Trophoblast cell (in vitro differentiated cells and primary cell): ENCODE measurements at places on chromosomes 7 and 10.

DNA sequence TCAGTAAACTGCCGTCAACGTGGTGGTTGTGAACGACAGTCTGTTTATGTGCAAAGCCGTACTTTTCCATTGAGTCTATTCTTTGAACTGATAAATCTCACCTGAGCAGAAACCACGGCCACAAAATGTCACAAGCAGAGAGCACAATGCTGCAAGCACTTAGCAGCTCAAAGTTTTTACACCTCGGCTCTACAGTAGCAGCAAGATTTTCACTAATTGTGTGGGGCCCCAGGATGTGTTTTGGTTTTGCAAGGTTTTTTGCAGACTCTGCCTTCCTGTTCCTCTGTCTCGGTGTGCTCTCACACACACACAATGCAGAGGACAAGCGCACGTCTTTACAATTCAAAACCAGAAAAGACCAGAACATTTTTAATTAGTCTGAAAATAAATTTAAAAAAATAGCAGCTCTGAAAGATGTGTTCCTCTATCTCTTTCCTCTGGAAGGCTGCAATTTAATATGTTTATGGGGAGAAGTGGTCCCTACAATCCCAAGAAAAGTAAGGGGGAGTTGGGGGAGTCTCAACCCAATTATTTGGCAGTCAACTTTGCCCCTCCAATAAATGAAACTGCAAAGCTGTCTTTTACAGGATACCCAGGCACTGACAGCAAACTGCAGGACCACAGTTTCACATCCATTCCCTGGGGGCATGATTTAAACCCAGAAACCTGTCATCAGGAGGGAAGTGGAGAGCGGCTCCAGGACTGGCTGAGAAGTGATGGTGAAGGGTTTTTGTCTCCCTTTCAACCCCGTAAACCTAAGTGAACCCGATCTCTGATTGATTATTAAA, 73.8 kb upstream of the SFMBT2 start:
- no peak for DNase-seq

DNA sequence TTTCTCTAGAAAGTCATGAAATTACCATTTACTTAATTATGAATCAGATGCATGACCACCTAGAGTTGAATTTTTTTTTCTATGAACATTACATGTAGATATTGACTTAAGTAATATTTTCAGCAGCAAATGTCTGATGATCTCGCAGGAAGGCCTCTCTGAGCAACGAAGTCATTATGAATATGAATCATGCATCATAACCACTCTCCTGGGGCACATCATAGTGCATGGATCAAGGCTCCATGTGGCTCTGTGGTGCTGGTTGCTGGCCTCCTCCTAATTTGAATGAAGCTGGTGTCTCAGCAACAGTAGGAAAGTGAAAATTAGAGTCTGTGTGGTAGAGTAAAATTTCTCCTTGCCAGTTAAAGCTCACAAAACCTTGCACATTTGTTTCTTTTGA, 121.4 kb upstream of the INHBA start:
- DNase-seq = no peak

DNA sequence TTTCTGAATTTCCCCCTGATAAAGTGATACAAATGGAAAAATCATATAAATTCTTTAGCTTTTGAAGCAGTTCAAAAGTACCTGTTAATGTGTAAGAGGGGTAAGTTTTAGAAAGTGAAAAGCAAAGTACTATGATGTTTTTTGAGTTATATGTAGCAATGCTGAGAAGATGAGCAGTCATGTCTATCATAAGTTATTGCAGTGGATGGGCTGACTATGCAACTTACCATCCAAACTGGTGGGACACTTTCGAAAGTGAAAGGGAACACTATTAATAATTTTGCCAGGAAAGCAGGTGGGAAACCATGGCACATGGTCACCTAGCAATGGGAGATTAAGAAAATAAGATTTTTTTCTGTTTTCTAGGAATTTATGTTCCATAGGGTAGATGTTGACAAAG, 4.1 kb downstream of the MINPP1 start:
- no peak for DNase-seq

DNA sequence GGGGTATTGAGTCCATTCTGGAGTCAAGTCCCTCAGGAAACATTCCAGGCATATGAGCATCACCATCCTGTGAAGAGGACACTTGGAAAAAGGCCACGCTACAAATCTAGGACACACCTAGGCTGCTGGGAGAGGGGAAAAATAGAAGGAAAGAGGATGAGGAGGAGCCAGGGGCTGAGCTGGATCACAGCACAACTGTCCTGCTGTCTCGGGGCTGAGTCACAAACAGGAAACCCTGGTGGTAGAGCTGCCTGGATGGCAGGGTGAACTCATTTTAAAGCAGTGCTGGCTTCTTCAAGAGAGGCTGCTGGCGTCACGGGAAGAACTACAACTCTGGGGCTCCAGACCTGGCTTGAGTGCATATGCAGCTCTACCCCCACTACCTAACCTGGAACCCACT, 151.5 kb downstream of the RNF216 start:
- DNase-seq = peak; percentile 60

DNA sequence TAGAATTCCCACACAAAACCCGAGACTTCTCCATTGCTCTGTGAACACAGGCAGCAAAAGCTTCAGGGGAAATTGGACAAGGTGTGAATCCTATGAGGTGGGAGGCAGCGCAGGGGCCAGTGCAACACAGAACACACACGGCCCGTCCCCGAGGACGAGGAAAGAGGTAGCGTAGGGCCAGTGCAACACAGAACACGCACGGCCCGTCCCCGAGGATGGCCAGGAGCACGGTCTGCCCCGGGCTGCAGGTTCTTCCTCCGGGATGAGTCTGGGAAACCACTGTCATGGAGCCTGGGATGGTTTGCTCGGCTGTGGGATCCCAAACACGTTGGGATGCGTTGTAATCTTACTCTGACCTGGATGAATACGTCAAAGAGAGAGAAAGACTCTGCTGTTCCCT, 432.1 kb downstream of the GLRX3 start:
- no peak for DNase-seq

GRCh38 chr10:124390471-124391187, 28.1 kb downstream of the OAT start:
- DNase-seq = no peak

DNA sequence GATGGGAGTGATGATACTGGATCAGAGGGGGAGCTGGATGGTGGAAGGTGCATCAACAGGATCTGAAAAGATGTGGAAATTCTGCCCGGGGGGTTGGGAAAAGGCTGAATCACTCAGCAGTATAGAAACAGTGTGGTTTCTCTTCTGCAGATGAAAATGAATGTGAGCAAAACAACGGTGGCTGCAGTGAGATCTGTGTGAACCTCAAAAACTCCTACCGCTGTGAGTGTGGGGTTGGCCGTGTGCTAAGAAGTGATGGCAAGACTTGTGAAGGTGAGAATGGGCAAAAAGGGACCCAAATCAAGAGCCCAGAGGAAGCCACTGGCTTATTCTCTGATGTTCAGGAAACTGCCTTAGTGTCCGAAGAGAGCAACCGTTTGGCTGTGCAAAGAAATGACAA, 12.9 kb downstream of the OIT3 start:
- no peak for DNase-seq

DNA sequence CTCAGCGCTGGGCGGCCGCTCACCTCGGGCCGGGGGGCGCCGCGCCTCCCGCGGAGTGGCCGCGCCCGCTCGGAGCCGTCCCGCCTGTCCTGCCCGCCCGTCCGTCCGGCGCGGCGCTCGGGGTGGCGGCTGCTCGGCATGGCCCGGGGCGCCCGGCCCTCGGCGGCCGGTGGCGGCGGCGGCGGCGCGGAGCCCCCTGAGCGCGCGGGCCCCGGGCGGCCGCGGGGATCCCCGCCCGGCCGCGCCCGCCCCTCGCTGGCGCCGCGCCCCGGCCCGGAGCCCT, 338 bp downstream of the SDK1 start:
- DNase-seq = no peak

GRCh38 chr7:20032741-20033140, 184.4 kb downstream of the MACC1 start:
- DNase-seq = no peak

DNA sequence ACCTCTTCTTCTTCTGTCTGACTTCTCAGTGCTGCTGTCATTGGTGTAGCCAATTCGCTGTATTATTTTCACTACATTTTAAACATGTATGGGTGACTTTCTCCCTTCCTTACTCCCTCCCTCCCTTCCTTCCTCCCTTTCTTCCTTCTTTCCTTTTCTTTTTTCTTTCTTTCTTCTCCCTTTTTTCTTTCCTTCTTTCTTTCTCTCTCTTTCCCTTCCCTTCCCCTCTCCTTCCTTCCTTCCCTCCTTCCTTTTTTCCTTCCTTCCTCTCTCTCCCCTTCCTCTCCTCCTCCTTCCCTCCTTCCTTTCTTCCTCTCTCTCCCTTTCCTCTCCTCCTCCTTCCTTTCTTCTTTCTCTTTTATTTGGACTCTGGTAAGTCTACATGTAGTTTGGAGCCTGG, 240.8 kb downstream of the GATA3 start:
- no peak for DNase-seq

- DNase-seq = no peak
These were observed 44.9 kb upstream of the ANK3 start for GRCh38 chr10:60434418-60435046.

- no peak for DNase-seq
These were observed 1.2 kb downstream of the BRAF start for GRCh38 chr7:140923358-140924006.

DNA sequence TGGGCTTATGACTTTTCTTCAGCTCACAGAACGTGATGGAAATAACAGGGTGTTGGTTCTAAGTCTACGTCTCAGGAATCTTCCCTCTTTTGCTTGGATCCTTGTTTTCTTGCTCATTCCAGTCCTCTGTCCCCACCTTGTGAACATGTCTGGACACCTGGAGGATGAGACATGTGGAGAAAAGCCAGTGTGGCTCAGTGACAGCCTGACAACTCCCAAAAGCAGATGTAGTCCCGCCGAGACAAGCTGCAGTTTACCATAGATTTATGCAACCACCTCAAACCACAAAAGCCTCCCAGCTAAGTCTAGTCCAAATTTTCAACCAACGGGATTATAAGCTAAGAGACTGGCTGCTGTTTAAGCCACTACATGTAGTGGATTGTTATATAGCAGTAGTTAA, 476.1 kb downstream of the SH2D4B start:
- no peak for DNase-seq

GRCh38 chr7:157552295-157552993, 215.6 kb downstream of the DNAJB6 start:
- no peak for DNase-seq

- DNase-seq = no peak
These were observed 102.7 kb downstream of the AGMO start for GRCh38 chr7:15459018-15459615.

- no peak for DNase-seq
These were observed 17.7 kb downstream of the WDR91 start for GRCh38 chr7:135193615-135194081.

DNA sequence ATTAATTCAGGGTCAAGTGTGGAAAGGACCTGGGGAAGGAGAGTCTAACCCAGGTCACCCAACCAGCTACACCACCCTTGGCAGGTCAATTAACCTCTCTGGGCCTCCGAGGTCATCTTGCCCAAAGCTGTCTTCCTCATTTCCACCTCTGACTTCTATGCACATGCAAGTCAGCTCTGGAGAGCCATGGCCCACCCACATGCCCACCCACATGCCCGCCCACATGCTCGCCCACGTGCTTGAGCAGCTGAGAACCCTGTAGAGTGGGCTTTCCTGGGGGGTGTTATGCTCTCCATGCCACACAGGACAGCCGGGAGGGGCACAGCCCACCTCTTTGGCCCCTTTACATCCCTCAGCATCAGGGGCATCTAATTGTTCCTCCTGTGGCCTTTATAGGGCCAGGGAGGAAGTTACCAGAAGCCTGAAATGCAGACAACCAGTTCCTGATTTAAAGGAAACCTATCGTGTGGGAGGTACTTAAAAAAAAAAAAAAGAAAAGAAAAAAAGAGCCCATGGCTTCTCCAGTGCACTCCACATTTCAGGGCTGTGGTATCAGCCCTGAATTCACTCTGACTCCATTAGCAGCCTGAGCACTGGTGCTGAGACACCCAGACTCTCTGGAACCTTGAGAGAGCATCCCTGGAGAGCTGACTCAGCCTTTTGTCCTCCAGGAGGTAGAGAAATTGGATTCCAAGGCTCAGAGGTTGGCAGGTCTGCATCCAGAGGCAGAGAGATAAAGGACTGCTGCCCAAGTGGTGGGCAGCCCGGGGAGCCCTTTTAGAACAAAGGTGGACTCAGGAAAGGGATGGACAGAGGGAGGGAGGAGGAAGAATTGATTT, 176.2 kb upstream of the ZMIZ1 start:
- DNase-seq = no peak

GRCh38 chr10:31153692-31154091, 122.0 kb upstream of the ZNF438 start:
- no peak for DNase-seq
